Stimulated activated CD8-positive, alpha-beta memory T cell treated with anti-CD3 and anti-CD28 coated beads, Interleukin-4, amount 100 ng/mL, for 48 hours (primary cell): ENCODE measurements at places on chromosomes 16 and 17.

DNA sequence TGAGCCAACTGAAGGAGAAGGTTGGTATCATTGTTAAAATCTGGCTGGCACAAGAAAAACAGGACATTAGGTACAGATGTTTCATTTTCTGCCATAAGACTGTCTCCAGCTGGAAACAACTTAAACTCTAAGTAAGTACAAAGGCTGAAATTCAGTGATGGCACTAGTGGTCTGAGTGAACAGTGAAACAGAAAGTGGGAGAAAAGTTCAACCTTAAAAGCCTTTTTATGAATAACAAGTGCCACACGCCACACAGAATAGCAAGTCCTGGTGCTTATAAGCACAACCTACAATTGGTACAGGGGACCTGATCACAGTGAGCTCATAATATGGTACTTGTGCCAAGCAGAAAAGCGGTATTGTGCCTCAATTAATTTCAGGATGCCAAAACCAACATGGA is 56.7 kb downstream of the CEP112 start:
- no peak for DNase-seq

- DNase-seq = peak; percentile 8
Observed at GRCh38 chr16:48619547-48619946, 9.6 kb upstream of the N4BP1 start.

DNA sequence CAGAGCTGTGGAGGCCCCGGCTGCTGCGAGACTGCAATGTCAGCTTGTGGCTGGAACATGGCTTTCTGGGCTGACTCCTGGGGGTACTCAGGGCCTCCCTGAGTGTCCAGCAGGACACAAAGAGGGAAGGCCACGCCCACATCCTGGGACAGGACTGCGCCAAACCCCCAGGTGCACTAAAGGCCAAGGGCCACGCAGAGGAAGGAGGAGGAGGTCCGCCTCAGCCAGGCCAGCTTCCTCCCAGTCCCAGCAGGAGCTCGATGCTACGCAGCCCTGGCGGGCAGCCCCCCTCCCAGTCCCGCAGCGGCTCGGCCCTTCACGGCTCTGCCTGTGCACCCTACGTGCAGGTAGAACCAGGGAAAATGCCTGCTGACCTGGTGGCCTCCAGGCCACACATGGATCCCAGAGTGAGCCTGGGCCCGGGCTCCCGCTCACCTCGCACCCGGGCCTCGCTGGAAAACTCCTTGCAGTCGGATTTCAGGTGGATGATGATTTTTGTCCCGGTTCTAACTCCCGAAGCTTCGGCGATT is 21.2 kb downstream of the DNASE1 start:
- DNase-seq = no peak

DNA sequence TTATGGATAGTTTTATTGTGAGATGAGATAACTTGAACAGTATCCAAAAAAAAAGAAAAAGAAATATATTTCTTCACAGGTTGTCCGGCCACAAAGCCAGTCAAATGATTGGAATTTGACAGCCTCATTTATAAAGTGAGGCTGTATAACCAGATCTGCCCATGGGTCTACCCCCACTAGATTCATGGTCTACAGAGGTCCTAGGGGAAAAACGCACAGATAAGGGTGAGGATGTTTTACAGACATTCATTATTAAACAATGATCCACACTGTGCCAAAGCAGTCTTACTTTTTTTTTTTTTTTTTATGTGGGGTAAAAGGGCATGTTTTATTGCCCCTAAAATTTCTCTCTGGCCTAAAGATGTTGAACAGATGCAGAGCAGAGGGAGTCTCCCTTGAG is 1503.0 kb upstream of the CDH8 start:
- no peak for DNase-seq

- no peak for DNase-seq
Observed at GRCh38 chr16:2425008-2425518, 4.2 kb upstream of the CCNF start.

DNA sequence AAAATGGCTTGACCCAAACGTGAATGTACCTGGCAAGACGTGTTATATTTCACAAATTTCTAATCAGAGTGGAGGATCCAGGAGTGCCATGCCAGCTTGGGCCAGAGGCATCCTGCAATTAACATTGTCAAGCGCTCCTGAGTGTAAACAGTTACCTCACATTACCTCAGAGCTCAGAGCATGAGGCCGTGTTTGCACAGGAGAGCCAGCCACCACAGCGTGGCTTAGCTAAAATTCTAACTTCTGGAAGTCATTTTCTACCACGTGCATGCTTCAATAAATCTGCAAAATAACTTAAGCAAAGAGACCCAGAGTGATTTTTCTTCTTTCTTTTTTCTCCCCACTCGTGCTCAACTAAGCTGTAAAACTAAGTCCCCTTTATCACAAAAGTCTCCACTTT is 769.0 kb downstream of the KCNJ2 start:
- no peak for DNase-seq
